Inflammatory macrophage treated with lipopolysaccharide for 4 hours (primary cell): ENCODE measurements at places on chromosomes 5 and 9.

DNA sequence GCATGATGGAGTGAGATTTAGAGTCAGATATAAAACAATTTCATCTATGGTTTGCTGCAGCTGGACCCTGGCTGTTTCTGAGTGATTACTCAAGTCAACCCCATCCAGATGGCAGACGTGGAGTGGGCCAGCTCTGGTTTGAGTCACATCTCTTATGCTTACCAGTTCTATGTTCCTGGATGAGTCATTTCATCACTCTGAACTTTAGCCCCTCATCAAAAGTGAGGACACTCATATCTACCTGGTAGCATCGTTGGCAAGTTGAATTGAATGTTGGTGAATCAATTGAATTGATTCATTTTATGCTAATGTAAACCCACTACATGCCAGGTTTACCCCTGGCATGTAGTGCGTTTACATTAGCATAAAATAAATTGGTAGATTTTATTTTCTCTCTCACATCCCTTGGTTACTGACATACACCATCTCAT lies 176.4 kb downstream of the FGF18 start:
- peak; percentile 19 for DNase-seq

DNA sequence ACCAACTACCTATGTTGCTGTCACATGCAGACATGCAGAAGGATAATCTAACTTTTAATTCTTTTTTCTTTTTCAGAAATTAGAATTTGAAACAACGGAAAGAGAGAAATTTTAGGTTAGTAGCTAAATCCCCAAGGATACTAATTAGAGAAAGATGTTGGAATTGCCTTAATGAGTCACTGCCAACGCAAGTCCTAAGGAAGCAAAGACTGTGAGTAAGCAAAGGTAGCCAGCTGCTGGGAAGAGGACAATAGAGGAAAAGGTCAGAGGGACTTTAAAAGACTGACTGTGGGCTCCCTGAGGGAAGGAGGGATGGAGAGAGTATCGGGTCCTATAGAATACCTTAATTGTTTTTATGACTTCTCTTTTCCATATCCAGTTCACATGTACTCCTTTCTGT lies 461.9 kb upstream of the PAPPA start:
- DNase-seq, result no peak

GRCh38 chr9:7172154-7173115 lies 414.7 kb downstream of the KDM4C start:
- no peak for DNase-seq

DNA sequence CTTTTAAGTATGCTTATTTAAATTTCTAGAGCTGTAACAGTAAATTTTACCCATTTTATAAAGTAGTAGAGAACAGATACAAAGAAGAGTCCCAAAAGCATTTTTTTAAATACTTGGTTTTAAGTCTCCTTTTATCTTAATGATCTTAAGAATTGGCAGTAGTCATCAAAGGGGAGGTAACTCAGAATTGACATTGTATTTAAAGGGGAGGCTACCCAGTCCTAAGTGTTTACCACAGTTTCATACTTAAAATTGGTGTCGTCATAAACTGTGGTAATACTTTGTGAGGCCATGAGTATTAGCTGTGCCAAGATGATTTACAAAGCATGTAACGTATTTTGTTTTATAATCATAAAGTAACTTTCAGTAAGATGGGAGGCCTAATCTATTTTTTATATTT lies 14.8 kb downstream of the SLC25A46 start:
- no peak for DNase-seq

DNA sequence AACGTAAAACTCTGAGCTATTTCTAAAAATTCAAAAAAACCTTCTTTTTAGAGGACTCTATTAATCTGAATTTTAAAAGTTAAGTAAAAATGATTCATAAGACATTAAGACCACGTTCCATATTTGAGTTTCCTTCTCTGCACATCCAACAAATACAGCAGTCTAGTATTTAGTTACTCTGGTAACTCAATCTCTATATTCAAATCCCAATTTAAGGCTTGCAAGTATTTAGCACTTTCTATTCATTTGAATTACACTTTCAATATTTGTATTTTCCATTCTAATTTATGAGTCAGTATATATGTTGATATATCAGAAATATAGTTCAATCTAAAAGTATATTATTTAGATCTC lies 17.7 kb downstream of the RFX3 start:
- DNase-seq, result peak; percentile 37

DNA sequence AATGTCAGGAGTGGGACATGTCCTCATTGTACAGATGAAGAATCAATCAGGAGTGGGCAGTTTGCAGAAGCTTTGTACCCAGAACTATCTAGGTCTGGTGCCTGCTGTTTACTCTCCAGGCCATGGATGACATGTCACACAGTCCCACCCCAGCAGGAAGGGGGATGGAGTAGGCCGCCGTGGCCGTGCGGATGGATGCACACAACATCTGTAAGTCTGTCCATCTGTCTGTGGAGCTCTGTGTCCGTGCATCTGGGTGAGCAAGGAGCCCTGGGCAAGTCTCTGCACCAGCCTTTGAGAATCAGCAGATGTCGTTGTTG lies 311.5 kb upstream of the IRX4 start:
- DNase-seq, result no peak

GRCh38 chr5:73472116-73472515 lies 23.5 kb upstream of the FOXD1 start:
- no peak for DNase-seq

DNA sequence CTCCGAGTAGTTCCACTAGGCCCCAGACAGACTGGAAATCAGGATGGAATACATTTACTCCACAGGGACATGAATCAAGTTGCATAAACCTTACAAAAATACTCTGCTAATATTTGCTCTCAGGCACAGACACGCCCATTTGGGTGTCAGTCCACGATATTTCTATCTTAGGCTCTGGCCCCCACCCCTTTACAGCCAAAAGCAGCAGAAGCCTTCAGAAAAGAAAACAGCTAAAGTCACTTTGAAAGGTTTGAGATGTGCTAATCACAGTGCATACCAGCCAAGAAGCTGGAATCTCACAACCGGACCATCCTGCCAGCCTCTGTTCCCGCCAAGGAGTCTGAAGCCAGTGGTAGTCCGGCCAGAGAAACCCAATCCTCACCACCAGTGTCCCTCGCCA lies 22.6 kb downstream of the PTPN3 start:
- no peak for DNase-seq

GRCh38 chr9:123364241-123364824 lies 8.3 kb downstream of the CRB2 start:
- no peak for DNase-seq

- no peak for DNase-seq
Measured at GRCh38 chr5:84779186-84779585, 394.5 kb upstream of the EDIL3 start.

GRCh38 chr5:154618696-154619095 lies 136.5 kb upstream of the LARP1 start:
- DNase-seq, result no peak

- no peak for DNase-seq
Measured at GRCh38 chr9:13529321-13530104, 250.0 kb upstream of the MPDZ start.

GRCh38 chr9:89445801-89446251 lies 52.1 kb downstream of the SEMA4D start:
- DNase-seq, result no peak

DNA sequence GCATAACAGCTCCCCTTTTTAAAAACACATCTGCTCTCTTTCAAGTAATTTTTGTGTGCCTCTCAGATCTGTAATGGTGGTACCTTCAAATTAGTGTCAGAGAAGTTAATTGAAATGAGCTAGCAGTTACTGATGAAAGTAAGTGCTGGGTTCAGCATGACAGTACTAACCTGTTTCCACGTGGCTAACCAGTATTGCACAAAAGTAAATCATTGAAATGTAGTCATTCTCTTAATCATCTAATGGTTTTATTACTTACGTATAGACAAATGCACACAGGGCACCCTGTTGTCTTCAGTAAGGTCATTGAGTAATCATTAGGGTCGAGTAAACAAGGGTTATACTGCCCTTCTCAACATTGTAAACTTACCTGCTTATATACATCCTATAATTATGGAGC lies 157.8 kb upstream of the PRR16 start:
- no peak for DNase-seq

- no peak for DNase-seq
Measured at GRCh38 chr9:11086561-11086960, 473.8 kb upstream of the PTPRD start.

DNA sequence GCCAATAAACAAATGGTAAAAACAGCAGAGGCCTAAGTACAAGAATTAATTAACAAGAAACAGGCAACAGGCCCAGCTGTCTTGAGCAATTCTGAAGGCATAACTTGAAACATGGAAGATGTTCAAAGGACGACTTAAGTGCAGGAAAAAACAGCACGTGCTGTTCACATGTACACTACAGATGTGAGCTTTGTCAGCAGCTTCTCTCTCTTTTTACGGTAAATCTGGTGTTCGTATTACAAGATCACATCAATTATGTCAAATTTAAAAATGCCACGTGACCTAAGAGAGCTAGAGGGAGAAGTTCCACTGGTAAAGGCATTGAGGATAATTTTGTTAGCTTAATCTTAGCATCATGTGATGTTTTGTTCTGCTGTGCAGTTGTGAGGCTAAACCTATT lies 281.1 kb downstream of the PSAT1 start:
- DNase-seq, result no peak

GRCh38 chr5:2894736-2895135 lies 143.3 kb upstream of the IRX2 start:
- no peak for DNase-seq

DNA sequence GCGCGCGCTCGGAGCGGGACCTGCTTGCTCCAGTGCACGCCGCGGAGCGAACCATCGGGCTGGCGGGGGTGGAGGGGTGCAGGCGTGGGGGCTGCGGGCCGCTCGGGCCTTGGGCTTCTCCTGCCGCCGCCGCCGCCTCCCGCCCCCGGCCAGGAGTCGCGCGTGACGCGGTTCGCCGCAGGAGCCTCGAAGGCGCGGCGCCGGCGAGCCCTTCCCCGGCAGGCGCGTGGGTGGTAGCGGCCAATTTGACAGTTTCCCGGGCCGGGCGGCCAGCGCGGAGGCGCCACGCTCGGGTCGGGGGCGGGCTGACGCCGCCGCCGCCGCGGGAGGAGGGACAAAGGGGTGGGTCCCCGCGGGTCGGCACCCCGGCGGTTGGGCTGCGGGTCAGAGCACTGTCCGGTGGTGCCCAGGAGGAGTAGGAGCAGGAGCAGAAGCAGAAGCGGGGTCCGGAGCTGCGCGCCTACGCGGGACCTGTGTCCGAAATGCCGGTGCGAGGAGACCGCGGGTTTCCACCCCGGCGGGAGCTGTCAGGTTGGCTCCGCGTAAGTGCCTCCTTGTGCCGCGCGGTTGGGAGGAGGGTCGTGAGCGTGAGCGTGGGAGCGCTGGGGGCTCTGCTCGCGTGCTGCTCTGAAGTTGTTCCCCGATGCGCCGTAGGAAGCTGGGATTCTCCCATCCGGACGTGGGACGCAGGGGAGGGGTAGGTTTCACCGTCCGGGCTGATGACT lies at the start of gene TJP2:
TSS of gene TJP2 (plus strand) at position 387 of the 725 bp plus-strand sequence. CDS start at position 483, 96 bp downstream.
- peak; percentile 69 for DNase-seq

DNA sequence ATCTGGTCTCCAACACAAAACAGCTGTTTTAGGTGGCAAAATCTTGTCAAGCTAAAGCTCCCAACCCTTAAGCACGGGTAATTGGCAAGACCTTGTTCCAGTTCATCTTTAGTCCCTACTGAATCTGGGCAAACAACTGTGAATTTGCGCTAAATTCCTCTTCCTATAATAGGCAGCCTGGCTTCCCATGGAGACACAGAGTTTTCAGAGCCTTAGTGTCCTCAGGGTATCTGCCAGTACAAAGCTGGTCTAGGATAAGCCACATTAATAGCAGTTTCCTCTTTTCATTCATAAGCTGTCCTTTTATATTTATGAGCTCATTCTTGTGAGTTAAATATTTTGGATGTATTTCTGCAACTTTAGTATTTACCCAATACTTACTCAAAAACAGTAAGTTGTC lies 59.5 kb downstream of the FGF10 start:
- no peak for DNase-seq

- peak; percentile 33 for DNase-seq
Measured at GRCh38 chr5:144202726-144203125, 32.1 kb downstream of the KCTD16 start.

GRCh38 chr9:109408759-109409462 lies 88.1 kb upstream of the EPB41L4B start:
- DNase-seq, result no peak

GRCh38 chr5:1443991-1444360 lies 1.3 kb downstream of the SLC6A3 start:
- no peak for DNase-seq
